ENCODE measurements at places on chromosomes 12 and 14. TPM values are rescaled to one million over a fixed set of nuclear protein-coding genes. Genes with fewer than 3 reads are reported as not detected.

DNA sequence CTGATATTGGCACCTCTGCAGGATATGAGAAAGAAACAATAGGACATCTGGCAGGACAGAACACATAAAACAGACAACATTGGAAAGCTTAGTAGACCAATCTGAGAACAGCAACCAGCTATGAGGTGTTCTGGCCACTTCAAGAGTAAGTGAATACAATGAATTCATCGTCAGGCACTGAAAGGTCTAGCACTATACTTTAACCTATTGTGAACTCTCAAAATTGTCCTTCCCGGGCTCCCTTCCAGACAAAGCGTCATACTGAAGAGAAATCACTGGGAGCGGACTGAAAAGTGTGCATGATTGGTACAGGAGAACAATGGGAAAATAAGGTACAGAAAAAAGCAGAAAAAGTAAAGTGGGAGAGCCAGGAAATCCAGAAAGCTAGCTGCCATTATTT, 75.8 kb downstream of the LRP6 start:
- DNase-seq, result no peak

DNA sequence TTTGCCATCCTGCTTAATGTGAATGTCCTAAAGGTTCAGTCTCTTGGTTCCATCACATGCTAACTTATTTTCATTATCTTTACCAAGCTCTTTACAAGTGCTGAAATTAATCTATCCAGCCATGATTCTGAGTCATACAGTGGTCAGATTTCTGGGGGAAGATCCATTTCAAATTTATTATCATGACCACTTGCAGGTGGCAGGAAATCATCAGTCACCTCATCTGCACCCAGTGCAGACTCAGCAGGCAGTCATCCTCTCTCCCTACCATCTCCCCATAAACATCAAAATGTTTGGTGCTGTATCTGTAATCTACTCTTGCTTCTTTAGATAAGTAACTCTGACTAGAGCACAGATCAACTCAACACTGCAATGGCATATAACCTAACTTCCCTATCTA, 23.5 kb downstream of the ATG14 start:
- DNase-seq, result no peak

DNA sequence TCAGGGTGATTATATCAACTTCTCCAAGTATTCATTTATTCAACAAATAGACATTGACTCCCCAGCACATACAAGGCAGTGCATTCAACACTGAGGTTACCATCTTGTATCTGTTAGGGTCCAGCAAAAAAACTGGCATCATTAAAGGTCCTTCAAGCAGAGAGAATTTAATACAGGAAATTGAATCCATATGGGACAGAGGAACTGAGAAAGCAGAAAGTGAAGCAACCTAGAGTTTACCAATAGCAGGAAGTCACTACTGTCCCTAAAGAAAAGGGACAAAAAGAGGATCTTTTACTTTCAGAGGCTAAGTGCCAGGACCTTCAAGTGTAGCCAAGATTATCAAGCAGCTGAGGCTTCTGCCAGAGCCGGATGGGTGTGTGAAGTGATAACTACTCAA, 237.8 kb upstream of the TBX3 start:
- DNase-seq, result no peak

Gene P2RX2
- total RNA-seq, result 0.06 TPM

- no peak for DNase-seq
Measured at GRCh38 chr14:90405755-90406154, 8.9 kb downstream of the CALM1 start.

- no peak for DNase-seq
Measured at GRCh38 chr14:100234511-100234910, 4.4 kb upstream of the YY1 start.

- DNase-seq, result no peak
Measured at GRCh38 chr12:9925705-9926393, 6.3 kb downstream of the CLEC2A start.

All from spinal cord (tissue), 10 donors.